ENCODE measurements at places on chromosomes 5 and 9.

- no peak for DNase-seq
These were observed at the start of gene GARIN3 for GRCh38 chr5:157166214-157167213. Gene GARIN3, minus strand, starts transcription at chr5:157166264. Its CDS starts 96 bp downstream, at chr5:157166168.

GRCh38 chr9:20559231-20559890, 62.9 kb downstream of the MLLT3 start:
- DNase-seq, result peak; percentile 8

DNA sequence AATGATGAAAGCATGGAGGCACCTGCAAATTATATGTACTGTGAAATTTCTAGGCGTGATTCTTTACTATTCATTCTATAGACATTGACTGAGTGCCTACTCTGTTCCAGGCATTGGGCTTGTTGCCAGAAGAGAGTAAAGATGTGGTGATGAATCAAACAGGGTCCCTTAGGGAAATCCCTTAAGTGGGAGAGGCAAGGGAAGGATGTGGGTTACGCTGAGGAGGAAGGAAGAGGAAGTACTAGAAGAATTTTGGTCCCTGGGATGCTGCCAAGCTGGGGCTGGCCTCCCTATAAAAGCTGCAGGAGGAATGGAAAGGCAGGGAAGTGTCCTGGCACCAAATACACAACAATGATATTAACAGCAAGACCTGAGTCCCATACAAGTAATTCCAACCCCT, 76.7 kb upstream of the SPOCK1 start:
- DNase-seq, result peak; percentile 72

GRCh38 chr5:62977661-62978060, 399.0 kb downstream of the LRRC70 start:
- no peak for DNase-seq

DNA sequence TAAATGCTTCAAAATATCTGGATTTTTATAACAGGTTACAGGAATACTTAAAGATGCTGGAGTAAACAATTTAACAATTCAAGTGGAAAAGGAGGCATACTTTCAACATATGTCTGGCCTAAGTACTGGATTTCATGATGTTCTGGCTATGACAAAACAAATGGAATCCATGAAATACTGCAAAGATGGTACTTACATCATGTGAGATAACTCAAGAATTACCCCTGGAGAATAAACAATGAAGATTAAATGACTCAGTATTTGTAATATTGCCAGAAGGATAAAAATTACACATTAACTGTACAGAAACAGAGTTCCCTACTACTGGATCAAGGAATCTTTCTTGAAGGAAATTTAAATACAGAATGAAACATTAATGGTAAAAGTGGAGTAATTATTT, 35.6 kb downstream of the SLC30A5 start:
- DNase-seq, result peak; percentile 73

DNA sequence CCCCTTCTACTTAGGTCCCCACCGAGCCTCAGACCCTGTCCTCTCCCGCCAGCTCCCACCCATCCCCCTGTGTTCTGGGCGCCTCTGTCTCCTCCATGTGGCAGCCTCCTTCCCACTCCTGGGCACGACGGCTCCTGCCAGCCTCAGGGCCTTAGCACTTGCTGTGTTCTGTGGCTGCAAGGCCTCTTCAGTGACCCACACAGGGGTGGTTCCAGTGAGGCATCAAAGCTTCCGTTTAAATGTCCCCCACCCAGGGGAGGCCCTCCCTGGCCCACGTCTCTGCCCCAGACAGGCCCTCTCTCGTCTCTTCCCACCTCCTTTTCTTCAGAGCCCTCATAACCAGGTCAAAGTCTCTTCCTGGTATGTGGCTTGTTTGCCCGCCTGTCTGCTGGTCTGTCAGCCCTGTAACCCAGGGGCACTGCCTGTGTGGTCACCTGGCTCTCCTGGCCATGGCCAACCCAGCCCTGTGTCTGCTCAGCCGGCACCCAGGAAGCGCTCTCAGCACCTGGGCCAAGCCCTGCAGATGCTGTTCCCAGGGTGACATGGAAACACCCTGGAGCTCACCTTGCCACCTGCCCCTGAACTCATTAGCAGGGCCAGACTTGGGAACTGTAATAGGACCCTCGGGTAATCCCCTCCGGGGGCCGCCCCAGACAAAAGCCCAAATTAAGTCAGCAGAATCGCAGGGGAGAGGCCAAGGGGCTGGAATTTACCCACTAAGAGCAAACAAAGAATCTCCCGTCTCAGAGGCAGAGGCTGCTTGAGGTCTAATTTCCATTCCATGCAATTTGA, 33.7 kb downstream of the LHX3 start:
- DNase-seq, result no peak

DNA sequence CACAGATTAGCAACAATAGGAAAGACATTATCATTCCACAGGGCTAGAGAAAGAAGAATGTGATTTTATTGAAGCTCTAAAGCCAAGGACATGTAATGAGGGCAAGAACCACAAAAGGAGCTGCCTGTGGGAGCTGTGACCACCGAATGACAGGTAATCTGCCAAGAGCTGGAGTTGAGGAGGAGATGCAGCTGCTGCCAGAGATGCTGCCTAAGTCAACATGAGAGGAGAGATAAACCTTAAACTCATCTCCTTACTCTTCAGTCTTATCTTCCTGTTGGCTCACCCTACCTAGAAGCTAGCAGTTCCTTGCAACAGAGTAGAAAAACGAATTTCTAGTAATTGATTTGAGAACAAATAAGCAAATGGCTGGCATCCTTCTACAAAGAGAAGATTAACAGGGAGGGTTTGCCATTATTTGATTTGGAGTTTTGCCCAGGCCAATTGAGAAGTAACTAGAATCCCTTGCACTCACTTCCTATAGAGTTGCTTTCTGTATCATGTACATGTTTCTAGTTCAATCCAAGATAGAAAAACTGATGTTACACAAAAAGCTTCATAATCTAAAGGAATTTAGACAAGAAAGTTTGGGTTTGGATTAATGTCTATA, 539.2 kb downstream of the TLE1 start:
- DNase-seq, result peak; percentile 4

- peak; percentile 4 for DNase-seq
These were observed at the start of gene DOCK8 for GRCh38 chr9:214648-215493. Gene DOCK8, plus strand, starts transcription at chr9:214865. Its CDS starts 112 bp downstream, at chr9:214977.

GRCh38 chr5:160262151-160263074, 33.1 kb downstream of the FABP6 start:
- DNase-seq, result no peak

DNA sequence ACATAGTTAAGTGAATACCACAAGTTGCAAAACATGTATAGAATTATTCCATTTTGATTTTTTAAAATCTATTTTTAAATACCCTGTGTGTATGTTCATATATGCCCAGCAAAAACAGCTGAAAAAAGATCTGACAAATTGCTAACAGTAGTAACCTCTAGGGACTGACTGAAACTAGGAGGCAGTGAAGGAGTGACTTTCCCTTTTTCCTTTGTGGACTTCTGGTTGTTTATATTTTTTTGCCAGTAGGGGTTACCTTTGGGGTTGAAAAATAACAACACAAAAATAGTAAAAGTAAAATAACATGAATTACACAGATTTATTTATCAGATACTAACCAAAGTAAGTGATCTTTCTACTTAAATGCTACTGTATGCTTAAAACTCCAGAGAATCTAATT, 2.9 kb downstream of the MEGF9 start:
- DNase-seq, result no peak

- DNase-seq, result no peak
These were observed 19.9 kb upstream of the LCP2 start for GRCh38 chr5:170317499-170317898.

DNA sequence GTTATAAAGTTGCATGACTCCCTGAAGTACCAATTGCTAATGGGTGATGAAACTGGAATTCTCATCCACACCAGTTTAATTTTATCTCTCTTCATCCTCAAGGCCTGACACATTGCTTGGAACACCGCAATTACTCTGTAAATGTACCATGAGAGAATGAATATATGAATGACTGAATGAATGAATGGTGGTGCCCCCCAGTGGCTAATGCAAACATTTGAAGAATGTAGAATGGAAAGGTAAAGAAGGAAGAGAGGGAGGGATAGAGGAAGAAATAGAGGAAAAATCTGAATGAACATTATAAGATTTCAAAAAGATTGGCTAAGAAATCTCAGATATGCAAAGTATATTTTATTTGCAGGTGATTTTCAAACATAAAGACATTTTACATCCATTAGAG, 13.1 kb downstream of the PAPPA start:
- DNase-seq, result no peak

GRCh38 chr9:125820100-125820804, 73.1 kb downstream of the PBX3 start:
- no peak for DNase-seq

DNA sequence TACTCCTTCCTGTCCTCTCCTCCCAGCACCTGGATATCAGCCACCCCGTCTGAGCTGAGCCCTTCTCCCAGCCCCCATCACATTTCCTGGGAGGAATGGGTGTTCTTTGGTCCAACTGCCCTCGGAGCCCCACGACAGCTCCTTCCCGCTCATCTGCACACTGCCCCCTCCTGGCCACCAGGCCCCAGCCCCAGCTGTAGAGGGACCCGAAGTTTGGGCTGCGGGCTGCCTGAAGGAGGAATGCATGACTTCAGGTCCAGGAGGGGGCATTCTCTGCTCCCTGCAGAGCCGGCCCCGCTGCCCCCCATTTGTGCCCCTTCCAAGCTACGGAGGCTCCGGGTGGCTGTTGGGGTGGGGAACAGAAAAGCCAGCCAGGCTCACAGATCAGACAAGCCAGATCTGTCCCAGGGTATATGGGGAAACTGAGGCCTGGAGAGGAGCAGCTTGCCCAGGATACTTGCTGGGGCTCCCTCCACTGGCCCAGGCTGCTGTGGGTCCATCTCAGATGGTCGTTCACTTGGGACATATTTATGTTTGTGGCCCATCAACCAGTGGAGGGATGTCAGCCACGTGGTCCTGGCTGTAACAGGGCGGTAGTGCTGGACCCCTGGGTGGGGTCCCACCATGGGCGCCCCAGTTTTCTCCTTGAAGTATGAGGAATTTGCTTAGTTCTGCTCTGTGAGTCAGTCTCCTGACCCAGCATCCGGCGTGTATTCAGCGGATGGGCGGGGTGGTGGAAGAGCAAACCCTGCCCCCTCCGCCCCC, 33.1 kb downstream of the DAB2IP start:
- DNase-seq, result no peak

GRCh38 chr9:17739736-17740135, 160.9 kb downstream of the SH3GL2 start:
- no peak for DNase-seq

- peak; percentile 63 for DNase-seq
These were observed 14.5 kb upstream of the ANKRD55 start for GRCh38 chr5:56247592-56247991.

Measured in fibroblast of skin of abdomen (primary cell).